Neuronal stem cell (in vitro differentiated cells): ENCODE measurements at places on chromosomes 6 and 20.

DNA sequence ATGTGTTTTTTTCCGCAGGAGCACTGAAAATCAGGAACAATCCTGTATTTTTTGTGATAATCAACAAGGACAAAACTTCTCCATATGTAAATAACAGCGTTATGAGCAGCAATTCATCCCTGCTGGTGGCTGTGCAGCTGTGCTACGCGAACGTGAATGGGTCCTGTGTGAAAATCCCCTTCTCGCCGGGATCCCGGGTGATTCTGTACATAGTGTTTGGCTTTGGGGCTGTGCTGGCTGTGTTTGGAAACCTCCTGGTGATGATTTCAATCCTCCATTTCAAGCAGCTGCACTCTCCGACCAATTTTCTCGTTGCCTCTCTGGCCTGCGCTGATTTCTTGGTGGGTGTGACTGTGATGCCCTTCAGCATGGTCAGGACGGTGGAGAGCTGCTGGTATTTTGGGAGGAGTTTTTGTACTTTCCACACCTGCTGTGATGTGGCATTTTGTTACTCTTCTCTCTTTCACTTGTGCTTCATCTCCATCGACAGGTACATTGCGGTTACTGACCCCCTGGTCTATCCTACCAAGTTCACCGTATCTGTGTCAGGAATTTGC, at the start of gene TAAR6:
TAAR6 (plus strand) TSS at position 102 of the 557 bp plus-strand sequence; CDS start at position 102, 0 bp downstream.
- H3K36me3 ChIP-seq = no peaks in the 10 kb centered on the region
- H3K27ac ChIP-seq = no peak within 1 kb of the TSS
- H3K4me3 ChIP-seq = no peak within 1 kb of the TSS
- H3K4me1 ChIP-seq = peaks cover 7% of the 10 kb centered on the region
- DNase-seq = no peak
- no peaks in the 10 kb centered on the region for H3K27me3 ChIP-seq

- H3K27ac ChIP-seq = no peak overlapping the region
- H3K4me3 ChIP-seq = no peak overlapping the region
- no peak for DNase-seq
- H3K27me3 ChIP-seq = no peaks in the 10 kb centered on the region
Observed at GRCh38 chr6:82030761-82031503, 216.6 kb downstream of the IBTK start.

GRCh38 chr6:83867527-83868161, 8.2 kb downstream of the CYB5R4 start:
- no peak overlapping the region for H3K4me3 ChIP-seq
- H3K27ac ChIP-seq = no peak overlapping the region
- H3K27me3 ChIP-seq = no peaks in the 10 kb centered on the region
- H3K4me1 ChIP-seq = no peaks in the 10 kb centered on the region

- no peak for DNase-seq
- no peaks in the 10 kb centered on the region for H3K4me1 ChIP-seq
- no peak overlapping the region for H3K27ac ChIP-seq
- no peak overlapping the region for H3K4me3 ChIP-seq
Observed at GRCh38 chr20:43532416-43533055, 25.0 kb downstream of the L3MBTL1 start.

DNA sequence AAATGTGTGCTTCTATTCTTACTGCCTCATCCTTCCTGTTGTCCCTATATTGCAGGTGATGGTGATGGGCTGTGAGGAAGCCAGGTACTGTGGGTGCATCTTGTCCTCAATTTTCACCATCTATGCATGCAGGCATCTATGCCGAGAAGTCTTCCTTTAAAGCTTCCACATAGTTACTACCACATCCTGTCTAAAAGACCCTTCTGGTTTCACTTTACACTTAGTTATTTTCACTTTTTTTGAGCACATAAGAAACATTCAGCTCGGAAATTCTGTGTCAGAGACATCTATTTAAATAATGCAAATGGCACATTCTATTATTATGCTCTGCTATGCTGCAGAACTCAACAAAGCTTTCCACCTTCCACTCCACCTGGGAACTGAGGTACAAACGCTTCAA, 28.2 kb upstream of the FABP7 start:
- H3K4me3 ChIP-seq = no peak overlapping the region
- H3K4me1 ChIP-seq = peaks cover 5% of the 10 kb centered on the region
- DNase-seq = no peak

DNA sequence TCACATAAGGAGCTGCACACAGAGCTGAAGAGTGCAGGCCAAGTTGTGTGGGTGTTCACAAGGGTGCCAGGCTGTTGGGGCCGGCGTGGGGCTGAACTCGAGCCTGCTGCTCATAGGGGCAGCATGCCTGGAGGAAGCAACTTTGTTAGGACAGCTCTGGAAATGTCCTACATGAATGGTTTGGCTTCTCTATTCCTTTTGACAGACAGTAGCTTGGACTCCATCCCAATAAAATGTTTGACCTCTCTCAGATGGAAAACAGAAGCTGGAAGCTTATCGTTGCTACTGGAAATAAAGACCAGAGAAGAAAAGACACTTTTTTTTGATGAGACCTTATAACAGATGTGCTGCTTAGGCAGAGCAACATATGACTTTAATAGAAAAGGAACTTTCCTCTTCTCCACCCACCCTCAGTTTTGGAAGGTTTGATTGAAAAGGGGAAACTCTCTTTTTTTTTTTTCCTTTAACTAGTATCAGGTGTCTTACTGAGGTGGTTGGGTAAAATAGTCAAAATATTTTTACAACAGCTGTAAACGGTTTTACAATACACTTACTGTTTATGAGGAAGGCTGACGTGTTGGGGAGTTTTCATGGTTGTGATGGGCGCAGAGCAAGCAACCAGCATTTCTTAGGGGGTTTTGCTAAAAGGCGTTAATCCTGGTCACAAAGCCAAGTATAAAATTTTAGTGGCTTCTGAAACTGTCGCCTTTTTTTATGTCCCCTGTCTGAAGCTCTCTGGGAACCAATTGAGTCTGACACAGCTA, 80.7 kb upstream of the EEF1E1 start:
- no peaks in the 10 kb centered on the region for H3K36me3 ChIP-seq
- peaks cover 18% of the 10 kb centered on the region for H3K4me1 ChIP-seq
- H3K27ac ChIP-seq = no peak overlapping the region
- H3K27me3 ChIP-seq = no peaks in the 10 kb centered on the region

DNA sequence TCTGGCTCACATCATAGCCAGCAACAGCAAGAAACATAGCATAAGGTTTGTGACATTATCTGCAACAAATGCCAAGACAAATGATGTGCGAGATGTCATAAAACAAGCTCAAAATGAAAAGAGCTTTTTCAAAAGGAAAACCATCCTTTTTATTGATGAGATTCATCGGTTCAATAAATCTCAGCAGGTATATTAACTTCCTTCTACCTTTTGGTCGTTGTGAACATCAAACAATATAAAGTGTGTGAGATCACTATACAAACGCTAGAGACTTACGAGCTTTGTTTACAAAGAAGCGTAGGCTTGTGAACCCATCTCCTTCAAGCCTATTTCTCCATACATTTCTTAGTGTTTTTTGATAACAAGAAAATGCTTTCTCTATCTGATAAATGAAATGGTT, 3.5 kb downstream of the WRNIP1 start:
- H3K4me1 ChIP-seq = peaks cover 17% of the 10 kb centered on the region
- H3K36me3 ChIP-seq = peaks cover 62% of the 10 kb centered on the region
- DNase-seq = no peak
- no peak overlapping the region for H3K27ac ChIP-seq
- no peaks in the 10 kb centered on the region for H3K27me3 ChIP-seq

DNA sequence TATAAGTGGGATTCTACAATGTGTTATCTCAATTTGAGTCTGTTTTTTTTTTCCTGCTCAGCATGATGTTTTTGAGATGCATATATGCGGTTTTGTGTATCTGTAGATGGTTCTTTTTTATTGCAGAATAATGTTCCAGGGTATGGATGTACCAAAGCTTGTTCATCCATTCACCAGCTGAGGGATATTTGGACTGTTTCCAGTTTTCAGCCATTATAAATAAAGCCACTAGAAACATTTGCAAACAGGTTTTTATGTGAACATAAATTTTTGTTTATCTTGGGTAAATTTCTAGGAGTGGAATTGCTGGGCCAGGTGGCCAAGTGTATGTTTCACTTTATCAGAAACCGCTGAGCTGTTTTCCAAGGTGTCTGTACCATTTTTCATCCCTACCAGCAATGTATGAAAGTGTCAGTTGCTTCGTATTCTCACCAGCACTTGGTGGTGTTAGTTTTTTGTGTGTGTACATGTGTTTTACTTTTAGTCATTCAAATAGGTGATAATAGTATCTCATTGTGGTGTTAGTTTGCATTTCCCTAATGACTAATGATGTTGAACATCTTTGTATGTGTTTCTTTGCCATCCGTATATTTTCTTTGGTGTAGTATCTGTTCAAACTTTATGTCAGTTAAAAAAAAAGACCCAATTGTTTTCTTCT, 124.2 kb downstream of the CEBPB start:
- peaks cover 33% of the 10 kb centered on the region for H3K27me3 ChIP-seq
- peaks cover 6% of the 10 kb centered on the region for H3K4me1 ChIP-seq
- DNase-seq = no peak
- H3K27ac ChIP-seq = no peak overlapping the region

DNA sequence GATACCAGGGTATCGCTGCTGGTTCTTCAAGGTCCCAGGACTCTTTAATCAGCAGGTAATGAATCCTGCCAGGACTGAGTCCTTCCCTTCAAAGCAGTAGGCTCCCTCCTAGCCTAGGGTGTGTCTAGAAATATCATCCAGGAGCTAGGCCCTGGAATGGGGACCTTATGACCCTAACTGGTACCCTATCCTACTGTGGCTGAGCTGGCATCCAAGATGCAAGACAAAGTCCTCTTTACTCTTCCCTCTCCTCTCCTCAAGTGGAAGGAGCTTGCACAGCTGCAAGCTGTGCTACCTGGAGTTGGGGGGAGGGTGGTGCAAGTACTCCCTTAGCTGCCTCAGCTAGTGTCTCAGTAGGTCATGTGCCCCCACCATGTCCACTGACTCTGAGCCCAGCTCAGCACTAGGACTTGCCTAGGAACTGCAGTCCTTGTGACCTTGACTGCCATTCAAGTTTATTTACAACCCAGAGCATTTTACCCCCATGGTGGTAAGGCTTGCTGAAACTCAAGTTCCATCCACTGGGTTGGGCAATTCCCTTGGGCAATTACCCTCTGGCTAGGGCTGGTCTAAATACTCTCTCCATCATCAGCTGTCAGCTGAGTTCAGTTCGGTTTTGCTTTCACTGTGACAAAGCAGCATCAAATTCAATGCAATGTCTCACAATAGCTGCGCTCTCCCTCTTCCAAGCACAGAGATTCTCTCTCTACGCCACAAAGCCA, 48.4 kb upstream of the TOP1 start:
- H3K4me3 ChIP-seq = no peak overlapping the region
- no peaks in the 10 kb centered on the region for H3K36me3 ChIP-seq
- H3K27me3 ChIP-seq = no peaks in the 10 kb centered on the region
- DNase-seq = no peak

DNA sequence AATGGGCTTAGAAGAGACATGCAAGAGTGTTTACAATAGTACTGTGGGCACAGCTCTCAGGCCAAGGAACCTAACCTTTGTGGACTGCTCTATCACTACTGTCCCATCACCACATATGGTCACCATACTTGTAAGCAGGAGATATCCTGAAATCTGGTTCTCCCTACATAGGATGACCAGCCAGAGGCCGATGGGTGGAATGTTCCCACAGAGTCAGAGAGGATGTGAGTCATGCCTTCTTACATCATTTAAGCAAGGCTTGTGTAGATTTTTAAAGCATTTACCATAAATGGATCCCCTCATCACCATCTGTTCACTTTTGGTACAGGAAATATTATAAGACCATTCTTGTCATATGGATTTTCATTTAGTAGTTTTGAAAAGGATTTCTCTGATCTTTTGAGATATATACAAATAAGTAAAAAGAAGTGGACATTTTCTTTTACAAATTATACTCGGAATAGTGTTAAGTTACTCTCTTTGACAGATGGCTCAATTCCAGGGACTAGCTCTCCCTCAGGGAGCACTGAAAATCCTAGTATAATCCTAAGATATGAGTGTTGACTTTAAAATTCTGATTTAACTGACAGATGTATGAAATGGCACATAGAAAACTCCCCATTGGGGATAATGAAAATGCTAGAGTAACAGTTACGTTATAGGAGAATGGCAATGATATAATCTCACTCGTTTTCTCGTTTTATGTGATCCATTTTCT, 6.6 kb downstream of the HTR1B start:
- no peak overlapping the region for H3K4me3 ChIP-seq
- DNase-seq = no peak
- no peaks in the 10 kb centered on the region for H3K27me3 ChIP-seq
- H3K27ac ChIP-seq = no peak overlapping the region

- H3K4me3 ChIP-seq = no peak overlapping the region
- H3K36me3 ChIP-seq = peaks cover 22% of the 10 kb centered on the region
- no peak for DNase-seq
- no peak overlapping the region for H3K27ac ChIP-seq
- H3K4me1 ChIP-seq = peaks cover 5% of the 10 kb centered on the region
Observed at GRCh38 chr6:105043979-105044378, 87.1 kb downstream of the LIN28B start.
